ENCODE measurements at places on chromosomes 6 and 20.

DNA sequence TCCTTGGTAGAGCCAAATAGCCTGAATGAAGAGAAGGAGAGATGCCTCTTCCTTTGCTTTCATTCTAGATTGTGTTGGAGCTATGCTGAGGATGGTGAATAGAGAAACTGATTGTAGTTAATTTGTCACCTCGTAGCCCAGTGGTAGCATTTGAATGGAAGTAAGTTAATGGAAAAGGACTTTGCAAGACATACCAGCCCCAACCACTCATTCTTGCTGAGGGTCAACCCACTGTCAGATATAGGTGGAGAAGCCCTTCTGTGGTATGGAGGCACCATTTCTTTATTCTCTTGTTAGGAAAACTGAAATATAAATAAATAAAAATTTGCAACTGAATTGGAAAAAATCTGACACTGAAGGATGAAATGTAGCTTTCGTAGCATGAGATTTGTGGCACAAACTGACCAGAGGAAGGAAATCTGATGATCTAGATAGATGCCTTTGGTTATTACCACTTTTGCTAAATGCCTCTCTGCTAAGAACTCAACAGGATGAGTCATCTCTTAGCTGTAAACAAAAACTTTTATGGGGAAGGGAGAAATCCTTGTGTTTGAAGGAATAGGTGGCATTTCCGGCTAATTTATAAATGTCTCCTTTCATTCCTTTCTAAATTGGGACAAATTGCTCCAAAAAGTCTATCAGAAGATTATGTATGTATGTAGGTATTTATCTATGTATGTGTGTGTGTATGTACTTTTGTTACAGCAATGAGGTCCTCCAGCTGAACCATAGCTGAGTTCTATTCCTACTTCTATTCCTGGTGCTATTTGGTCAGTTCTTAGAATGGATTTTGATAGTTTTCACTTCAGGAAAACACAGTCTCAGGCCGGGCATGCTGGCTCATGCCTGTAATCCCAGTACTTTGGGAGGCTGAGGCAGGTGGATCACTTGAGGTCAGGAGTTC is 76.5 kb upstream of the SUPT3H start:
- DNase-seq: no peak

DNA sequence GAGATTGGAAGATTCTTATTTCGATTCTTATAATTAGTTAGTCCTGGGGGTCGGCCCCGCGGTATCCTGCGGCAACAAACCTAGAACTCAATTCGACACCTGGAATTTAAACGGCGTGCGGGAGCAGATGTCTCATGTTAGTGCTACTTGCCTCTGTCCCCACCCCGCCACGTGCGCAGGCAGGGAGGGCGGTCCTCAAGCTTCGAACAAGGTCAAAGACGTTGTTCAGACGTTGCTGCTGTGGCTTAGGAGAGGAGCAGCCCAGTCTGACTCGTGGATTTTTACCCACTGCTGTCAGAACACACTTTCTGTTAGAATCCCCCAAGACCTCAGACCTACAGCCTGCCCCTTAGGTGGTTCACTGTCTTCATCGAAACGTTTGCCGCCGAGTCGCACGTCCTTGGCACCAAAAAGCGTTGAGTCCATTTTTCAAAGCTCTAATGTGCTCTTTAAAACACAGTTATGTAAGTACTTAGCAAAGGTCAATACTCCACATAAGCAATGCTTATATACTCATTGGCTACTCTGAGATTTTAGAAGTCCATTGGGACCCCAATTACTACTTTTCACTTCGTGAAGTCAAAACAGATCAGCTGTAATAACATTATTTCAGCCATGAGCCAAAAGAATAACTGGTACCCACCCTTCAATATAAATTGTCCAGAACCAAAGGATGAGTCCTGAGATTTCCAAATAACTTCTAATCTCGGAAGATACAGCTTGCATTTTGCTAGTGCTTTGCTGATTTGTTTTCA is 2.7 kb upstream of the C6orf62 start:
- no peak for DNase-seq

- no peak for DNase-seq
These were observed 30.5 kb downstream of the RPRD1B start for GRCh38 chr20:38063911-38064530.

DNA sequence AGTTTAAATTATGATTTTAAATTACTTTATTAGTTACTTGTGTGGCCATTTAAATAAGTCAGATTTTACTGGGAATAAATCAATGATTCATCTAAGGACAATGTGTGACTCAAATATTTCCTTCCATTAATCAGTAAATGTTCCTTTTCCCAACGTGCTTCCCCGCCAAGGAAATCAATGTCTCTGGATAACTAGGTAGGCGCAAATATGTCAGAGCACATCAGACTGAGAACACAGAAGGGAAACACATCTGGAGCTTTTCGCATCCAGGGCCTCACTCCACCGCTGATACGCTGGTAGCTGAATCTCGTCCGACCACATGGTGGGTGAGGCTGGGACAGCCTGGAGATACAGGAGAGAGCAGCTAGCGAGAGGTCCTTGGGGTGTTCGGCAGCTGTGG is 56.4 kb upstream of the RPS6KA2 start:
- no peak for DNase-seq

- DNase-seq: no peak
These were observed 226.6 kb downstream of the MYLK4 start for GRCh38 chr6:2524090-2524489.

GRCh38 chr20:42083280-42083679 is 465.1 kb upstream of the CHD6 start:
- no peak for DNase-seq

- DNase-seq: no peak
These were observed 54.9 kb upstream of the GPR31 start for GRCh38 chr6:167212713-167213005.

- DNase-seq: no peak
These were observed 11.7 kb downstream of the MYLIP start for GRCh38 chr6:16140607-16141006.

- no peak for DNase-seq
These were observed 9.5 kb downstream of the ZDHHC14 start for GRCh38 chr6:157390273-157391060.

GRCh38 chr6:20939161-20939775 is 405.0 kb downstream of the CDKAL1 start:
- DNase-seq: no peak

DNA sequence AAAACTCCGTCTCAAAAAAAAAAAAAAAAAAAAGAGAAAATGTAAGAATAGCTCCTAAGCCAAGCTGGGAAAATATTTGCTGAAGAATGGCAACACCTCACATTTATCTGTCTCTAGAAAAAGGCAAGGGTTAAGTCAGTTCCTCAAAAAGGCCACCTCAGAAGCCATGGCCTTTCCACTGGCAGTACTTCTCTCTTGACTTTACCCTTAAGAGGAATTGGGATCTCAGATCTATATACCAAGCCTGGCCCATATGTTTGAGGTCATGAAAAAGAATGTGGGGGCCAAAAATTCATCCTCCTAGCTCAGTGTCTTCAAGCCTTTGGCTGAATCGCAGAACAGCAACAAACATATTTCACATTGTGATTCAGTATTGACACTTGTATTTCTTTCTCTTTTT is 10.9 kb upstream of the NCOA3 start:
- DNase-seq: no peak

DNA sequence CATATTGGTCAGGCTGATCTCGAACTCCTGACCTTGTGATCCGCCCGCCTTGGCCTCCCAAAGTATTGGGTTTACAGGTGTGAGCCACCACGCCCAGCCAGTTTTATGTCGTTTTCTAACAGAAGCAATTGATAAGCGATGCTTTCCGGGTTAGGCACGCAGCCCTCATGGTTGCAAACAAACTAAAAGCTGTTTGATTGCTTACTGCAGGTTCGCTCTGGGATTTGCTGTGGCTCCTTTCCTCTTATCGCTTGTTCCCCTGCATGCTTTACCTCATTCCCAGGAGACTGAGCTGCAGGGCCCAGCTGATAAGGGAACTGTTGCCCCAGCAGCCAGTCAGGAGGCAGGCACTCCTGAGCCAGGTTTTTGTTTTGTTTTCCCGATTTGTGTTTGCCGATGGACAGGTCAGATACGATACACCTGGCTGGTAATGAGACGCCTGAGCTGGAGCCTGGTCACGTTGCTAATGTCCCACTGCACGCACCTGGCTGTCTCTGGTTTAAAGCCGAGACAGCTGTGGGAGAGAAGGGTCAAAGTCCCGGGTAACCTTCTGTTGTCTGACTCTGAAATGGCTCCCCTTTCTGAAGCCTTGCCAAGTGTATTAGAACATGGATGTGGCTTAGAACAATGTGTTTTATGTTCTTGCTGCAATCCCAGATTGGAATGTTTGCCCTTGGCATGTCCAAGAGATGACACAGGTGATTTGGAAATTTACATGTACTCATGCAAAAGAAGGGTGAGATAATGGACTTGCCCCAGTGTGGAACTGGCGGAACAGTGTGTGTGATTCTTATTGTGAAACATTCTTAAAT is 19.9 kb downstream of the DSP start:
- no peak for DNase-seq

GRCh38 chr6:163955756-163956155 is 541.2 kb downstream of the QKI start:
- DNase-seq: no peak

- DNase-seq: no peak
These were observed 54.2 kb downstream of the KLHL31 start for GRCh38 chr6:53611342-53611741.

DNA sequence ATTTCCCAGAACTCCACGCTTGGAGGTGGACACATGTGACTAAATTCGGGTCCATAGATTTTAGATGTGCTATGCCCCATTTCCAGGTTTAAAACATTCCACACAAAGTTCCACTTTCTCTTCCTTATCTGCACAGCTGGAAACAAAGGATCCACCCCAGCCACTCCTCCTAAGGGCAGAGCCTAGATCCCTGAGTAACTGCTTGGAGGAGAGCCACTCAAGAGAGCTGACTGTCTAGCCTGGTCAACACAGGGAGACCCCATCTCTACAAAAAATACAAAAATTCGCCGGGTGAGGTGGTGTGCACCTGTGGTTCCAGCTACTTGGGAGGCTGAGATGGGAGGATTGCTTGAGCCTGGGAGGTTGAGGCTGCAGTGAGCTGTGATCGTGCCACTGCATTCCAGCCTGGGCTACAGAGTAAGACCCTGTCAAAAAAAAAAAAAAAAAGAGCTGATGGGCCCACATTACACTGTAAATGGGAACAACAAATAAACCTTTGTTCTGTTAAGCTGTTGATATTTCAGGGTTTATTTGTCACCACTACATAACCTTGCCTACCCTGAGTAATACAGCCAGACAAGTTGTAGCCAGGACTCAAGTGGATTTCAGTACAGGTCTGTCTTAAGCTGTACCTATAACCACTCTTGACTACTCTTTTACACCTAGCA is 25.8 kb upstream of the SNRPC start:
- DNase-seq: no peak

GRCh38 chr6:141492521-141493284 is 640.0 kb upstream of the GJE1 start:
- DNase-seq: no peak

DNA sequence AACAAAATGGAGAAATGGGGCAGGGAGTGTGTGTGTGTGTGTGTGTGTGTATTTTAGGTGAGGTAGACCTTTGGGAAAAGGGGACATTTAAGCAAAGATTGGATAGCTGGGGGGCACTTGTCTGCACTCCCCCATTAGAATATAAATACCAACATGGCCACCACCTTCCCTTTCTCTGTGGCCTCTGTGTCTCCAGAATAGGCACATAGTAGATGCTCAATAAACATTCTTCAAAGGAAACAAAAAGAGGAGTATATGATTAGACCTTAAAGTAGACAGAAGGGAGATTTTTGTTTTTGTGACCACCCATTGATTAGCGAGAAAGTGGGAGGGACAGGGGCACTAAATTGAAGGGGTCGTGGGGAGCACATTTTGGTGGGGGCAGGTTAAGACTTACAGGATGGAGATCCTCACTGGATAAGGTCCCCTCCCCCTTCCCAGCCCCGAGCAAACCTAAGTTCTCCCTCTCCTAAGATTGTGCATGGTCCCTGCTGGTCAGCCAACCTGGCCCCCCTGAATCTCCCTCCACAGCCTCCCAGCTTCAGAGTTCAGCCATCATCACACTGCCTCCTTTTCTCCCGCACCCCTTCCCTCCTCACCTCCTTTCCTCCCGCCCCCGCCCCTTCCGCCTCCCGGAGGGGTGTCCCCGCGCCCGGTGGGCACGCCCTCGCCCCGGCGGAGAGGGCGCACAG is 514 bp upstream of the TSHZ2 start:
- no peak for DNase-seq

DNA sequence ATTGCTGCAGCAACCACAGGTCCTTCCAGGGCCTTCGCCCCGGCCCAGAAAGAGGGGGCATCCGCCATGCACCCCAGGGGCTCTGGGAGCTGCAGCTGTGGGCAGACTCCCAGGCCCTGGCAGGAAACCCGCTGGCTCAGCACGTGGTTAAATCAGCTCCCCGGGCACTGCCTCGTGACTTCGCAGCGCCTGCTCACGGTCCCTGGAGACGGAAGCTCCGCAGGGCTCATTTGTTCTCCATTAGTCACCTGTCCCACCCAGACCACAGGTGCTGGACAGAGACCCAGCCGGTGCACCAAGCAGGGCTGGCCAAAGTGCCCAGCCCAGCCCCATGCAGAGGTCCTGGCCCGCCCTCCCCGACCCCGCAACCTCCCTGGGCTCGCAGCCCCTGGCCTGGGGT is 14.7 kb downstream of the KCNQ2 start:
- DNase-seq: no peak

DNA sequence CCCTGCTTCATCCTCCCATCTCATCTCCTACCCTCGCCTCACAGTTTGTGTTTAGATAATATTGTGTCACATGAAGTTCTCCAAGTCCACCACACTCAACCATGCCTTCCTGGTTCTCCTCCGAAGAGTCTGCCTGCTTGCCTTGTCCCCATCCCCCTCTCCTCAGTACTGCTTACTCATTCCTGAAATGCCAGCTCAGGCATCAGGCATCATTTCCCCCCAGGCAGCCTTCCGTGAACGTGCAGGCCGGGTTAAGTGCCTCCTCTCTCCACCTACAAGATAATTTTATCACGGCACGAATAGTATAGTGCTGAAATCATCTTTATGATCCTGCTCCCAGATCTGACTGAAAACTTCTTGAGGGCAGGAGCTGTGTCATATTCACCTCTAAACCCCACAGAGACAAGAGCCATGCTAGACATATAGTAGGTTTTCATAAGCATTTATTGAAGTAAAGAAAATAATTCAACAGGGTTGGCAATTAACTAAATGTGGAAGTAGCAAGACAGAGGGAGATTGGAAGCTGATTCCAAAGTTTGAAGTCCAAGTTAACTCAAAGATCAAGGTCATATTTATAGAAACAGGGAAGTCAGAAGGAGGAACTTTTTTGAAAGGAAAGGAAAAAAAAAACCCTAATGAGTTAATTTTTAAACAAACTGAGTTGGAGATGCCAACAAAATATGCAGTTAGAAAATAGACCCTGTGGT is 48.7 kb upstream of the BMP2 start:
- DNase-seq: no peak

DNA sequence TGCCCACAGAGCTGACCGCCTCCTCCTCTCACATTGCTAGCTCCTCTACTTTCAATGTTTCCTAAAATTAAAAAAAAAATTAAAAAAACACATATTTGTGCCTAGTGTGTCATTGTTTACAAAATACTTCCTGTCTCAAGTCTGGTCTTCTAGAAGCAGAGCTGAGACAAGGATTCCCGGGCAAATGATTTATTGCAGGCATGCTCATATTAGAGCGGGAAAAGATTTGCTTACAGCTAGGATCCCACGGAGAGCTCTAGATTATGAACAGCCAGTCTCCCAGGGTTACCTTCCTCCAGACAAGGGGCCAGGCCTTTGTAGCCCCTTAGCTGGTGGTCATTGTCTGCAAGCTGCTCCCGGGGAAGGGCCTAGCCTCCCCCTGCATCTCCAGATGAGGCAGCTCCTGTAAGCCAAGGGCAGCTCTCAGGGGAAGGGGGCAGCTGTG is 9.4 kb downstream of the PACSIN1 start:
- DNase-seq: no peak

- no peak for DNase-seq
These were observed 3.4 kb downstream of the NKX2-4 start for GRCh38 chr20:21393816-21394519.

Measured in WTC11 (cell line).